ENCODE measurements at places on chromosomes 7 and 10.
A peak's percentile ranks its signal among the peaks of the same experiment; 100 is the strongest.

GRCh38 chr7:95840953-95841950, 68.9 kb downstream of the DYNC1I1 start:
- H3K4me1 ChIP-seq: no peaks in the 10 kb centered on the region
- H3K4me3 ChIP-seq: no peak overlapping the region
- H3K27ac ChIP-seq: no peak overlapping the region
- DNase-seq: no peak
- H3K27me3 ChIP-seq: no peaks in the 10 kb centered on the region
- no peaks in the 10 kb centered on the region for H3K36me3 ChIP-seq

- H3K27me3 ChIP-seq: no peaks in the 10 kb centered on the region
- DNase-seq: no peak
- no peaks in the 10 kb centered on the region for H3K36me3 ChIP-seq
- no peak overlapping the region for H3K4me3 ChIP-seq
- H3K4me1 ChIP-seq: no peaks in the 10 kb centered on the region
- H3K27ac ChIP-seq: no peak overlapping the region
Measured at GRCh38 chr10:11475831-11476434, 135.5 kb downstream of the USP6NL start.

GRCh38 chr10:125840955-125841354, 17.6 kb downstream of the BCCIP start:
- H3K27ac ChIP-seq: no peak overlapping the region
- no peak for DNase-seq
- H3K4me3 ChIP-seq: no peak overlapping the region
- H3K36me3 ChIP-seq: peaks cover 35% of the 10 kb centered on the region
- H3K27me3 ChIP-seq: no peaks in the 10 kb centered on the region

GRCh38 chr10:12902135-12902572, 99.4 kb downstream of the CCDC3 start:
- H3K27me3 ChIP-seq: no peaks in the 10 kb centered on the region
- H3K36me3 ChIP-seq: no peaks in the 10 kb centered on the region
- H3K4me1 ChIP-seq: no peaks in the 10 kb centered on the region
- peak; percentile 46 for DNase-seq
- no peak overlapping the region for H3K27ac ChIP-seq
- no peak overlapping the region for H3K4me3 ChIP-seq

- no peaks in the 10 kb centered on the region for H3K27me3 ChIP-seq
- H3K4me1 ChIP-seq: no peaks in the 10 kb centered on the region
- no peaks in the 10 kb centered on the region for H3K36me3 ChIP-seq
- H3K4me3 ChIP-seq: no peak overlapping the region
- H3K27ac ChIP-seq: no peak overlapping the region
Measured at GRCh38 chr10:86252079-86252478, 114.5 kb downstream of the GRID1 start.

DNA sequence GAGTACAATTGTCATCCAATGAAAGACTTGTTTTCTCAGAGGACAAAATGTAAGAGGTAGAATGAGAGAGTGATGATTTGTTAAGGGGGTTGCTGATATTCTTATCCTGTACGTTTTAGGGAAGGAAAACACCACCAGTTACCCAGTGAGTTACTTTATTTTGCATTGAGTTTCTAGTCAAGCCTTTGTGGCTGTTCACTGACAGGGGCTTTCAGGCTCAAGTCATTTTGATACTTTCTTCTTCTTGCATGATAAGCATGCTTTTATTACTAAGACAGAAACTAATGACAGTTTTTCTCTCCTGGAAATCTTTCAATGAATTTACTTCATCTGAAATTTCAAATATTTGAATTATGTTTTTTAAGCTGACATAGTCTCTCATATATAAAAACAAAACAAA, 710.2 kb upstream of the POM121L12 start:
- H3K4me3 ChIP-seq: no peak overlapping the region
- H3K36me3 ChIP-seq: no peaks in the 10 kb centered on the region
- no peak overlapping the region for H3K27ac ChIP-seq
- DNase-seq: no peak
- no peaks in the 10 kb centered on the region for H3K27me3 ChIP-seq

DNA sequence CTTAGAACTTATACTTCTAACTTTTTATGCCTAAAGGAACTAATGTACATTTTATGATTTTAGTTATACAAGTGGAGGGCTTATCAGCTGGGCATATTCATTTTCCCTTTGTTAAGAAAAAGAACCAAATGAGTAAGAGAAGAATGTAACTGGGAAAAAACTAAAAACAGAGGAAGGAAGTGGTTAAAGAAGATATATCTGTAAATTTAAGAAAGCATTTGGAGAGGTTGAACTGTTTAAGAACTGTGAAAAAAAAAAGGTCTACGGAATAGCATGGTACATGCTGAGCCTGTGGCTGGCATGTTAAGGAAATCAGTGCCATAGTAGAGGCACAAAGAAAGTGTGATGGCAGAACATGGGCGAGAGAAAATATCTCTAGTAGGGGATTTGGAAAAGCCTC, 6.2 kb downstream of the MDFIC start:
- DNase-seq: no peak
- no peak overlapping the region for H3K4me3 ChIP-seq
- H3K27ac ChIP-seq: peak overlapping the region; percentile 13
- H3K4me1 ChIP-seq: peaks cover 24% of the 10 kb centered on the region

- H3K4me1 ChIP-seq: no peaks in the 10 kb centered on the region
- no peak overlapping the region for H3K4me3 ChIP-seq
- H3K36me3 ChIP-seq: no peaks in the 10 kb centered on the region
- DNase-seq: no peak
- no peak overlapping the region for H3K27ac ChIP-seq
- H3K27me3 ChIP-seq: no peaks in the 10 kb centered on the region
Measured at GRCh38 chr7:140726281-140726680, 29.8 kb downstream of the NDUFB2 start.

DNA sequence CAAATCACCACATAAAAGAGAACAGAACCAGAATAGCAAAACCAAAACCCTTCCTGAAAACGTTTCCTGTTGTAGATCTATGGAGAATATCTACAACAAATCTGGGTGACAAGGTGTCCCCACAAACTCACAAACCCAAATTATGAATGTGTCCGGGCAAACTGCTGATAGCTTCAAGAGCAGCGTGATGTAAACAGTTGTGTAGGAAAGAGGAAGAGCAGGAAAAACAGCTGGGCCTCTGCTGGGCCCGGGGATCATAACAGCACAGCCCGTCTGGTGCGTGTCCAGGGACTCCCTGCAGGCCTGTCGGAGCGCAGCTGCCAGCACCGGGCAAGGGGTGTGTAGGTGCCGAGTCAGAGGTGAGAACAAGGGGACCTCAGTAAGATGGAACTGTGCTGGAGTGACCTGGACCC, 53.7 kb downstream of the KCNH2 start:
- H3K4me3 ChIP-seq: no peak overlapping the region
- no peak overlapping the region for H3K27ac ChIP-seq
- H3K36me3 ChIP-seq: no peaks in the 10 kb centered on the region
- no peaks in the 10 kb centered on the region for H3K4me1 ChIP-seq
- H3K27me3 ChIP-seq: no peaks in the 10 kb centered on the region

GRCh38 chr10:97673736-97674525, 13.1 kb downstream of the AVPI1 start:
- no peak overlapping the region for H3K27ac ChIP-seq
- DNase-seq: no peak
- H3K27me3 ChIP-seq: no peaks in the 10 kb centered on the region
- H3K4me3 ChIP-seq: no peak overlapping the region
- H3K4me1 ChIP-seq: no peaks in the 10 kb centered on the region

GRCh38 chr10:87705339-87705738, 45.7 kb downstream of the PAPSS2 start:
- H3K27me3 ChIP-seq: no peaks in the 10 kb centered on the region
- no peak for DNase-seq
- H3K27ac ChIP-seq: no peak overlapping the region
- no peak overlapping the region for H3K4me3 ChIP-seq

DNA sequence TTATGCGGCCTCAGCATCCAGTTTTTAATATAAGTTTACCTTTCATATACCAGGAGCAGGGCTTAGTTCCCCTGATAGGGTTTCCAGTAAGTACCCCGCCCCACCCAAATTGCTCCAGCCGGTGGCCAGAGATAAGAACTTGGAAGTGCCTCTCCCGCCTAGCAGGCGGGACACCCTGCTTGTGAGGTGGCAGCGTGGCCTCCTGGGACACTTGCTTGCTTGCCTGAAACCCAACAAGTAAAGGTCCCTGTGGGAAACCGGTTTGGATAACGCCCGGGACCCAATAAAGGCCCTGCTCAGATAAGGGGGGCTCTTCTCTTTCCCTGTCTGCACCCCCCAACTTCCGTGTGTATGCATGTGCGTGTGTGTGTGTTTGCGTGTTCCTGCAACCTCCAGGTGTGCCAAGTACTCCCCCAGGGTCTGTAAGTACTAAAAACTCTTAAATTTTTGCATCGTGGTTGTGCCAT, 154.3 kb downstream of the ARHGAP21 start:
- no peak for DNase-seq
- H3K27me3 ChIP-seq: no peaks in the 10 kb centered on the region
- no peaks in the 10 kb centered on the region for H3K4me1 ChIP-seq

DNA sequence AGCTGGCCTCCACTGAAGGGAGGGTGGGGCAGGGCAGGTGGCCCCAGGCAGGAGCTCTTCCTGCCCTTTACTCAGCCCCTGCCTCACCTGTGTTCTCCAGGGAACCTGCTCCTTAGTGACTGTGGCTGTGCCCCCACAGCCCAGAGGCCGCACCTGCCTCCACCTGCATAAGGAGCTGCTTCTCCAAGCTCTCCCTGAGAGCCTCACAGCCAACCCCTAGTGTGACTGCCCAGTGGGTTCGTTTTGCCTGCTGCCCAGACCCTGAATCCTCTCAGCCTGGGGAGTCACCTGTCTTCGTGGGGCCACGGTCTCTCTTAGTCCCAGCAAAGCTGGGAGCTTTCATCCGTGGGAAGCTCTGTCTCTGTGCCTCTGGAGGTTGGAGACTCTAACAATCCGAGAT, 94.4 kb downstream of the GLRX3 start:
- H3K27me3 ChIP-seq: no peaks in the 10 kb centered on the region
- no peaks in the 10 kb centered on the region for H3K4me1 ChIP-seq
- H3K27ac ChIP-seq: no peak overlapping the region
- H3K36me3 ChIP-seq: no peaks in the 10 kb centered on the region

Data from upper lobe of left lung (tissue), 6 donors.